Stimulated activated CD4-positive, alpha-beta T cell treated with anti-CD3 and anti-CD28 coated beads, Interleukin-4, amount 100 ng/mL, for 48 hours (primary cell): ENCODE measurements at places on chromosomes 11 and 22.

DNA sequence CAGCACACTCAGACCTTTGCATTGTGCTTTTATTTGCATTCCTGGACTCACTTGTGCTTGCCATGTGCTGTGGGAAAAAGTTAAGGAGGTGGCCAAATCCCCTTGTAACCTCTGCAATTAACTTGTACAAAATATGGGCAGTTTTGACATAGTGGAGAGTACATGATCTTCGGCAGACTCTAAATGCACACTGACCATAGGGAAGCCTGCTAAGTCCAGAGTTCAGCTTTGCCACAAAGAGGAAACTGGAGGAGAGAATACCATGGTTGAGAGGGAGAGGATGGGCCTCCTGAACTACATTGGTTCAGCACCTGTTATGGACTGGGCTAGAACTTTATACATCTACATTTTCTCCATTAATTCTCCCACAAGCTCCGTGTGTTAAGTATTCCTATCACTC is 37.6 kb upstream of the CEP295 start:
- no peak for DNase-seq

- DNase-seq = no peak
These were observed 14.3 kb upstream of the FGF19 start for GRCh38 chr11:69718147-69718546.

DNA sequence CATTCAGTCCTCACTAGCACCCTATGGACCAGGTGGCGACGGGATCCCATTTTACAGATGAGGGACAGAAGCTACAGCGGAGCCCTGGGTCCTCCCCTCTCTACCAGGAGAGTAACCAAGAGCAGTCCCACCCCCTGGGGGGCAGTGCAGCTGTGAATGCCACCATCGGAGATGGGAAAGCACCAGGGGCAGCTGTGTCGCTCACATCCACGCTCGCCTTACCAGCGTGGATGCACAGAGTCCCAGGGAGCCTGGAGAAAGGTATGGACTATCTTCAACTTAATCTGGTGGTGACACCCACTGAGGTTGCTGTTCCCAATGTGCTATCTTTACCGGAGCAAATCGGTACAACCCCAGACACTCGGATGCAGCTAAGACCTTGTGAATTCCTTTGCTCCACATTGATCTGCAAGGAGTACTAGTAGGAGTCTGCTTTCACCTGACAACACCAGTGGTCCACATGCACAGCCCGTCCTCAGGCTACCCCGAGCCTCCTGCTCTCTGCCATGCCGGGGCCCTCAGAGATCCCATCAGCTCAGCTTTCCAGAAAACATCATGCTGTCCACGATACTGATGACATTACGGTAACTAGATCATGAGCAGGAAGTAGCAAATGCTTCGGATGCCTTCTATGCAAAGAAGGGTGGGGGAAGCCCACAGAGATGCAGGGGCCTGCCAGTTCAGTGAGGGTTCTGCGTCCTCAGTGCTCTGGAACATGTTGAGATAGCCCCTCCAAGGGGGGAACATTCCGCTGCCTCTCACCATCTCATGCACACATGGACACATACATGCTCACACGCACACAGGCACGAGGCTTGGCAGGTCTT is 126.0 kb downstream of the CTTN start:
- no peak for DNase-seq

- no peak for DNase-seq
These were observed 72.8 kb downstream of the SCUBE1 start for GRCh38 chr22:43270314-43270908.

DNA sequence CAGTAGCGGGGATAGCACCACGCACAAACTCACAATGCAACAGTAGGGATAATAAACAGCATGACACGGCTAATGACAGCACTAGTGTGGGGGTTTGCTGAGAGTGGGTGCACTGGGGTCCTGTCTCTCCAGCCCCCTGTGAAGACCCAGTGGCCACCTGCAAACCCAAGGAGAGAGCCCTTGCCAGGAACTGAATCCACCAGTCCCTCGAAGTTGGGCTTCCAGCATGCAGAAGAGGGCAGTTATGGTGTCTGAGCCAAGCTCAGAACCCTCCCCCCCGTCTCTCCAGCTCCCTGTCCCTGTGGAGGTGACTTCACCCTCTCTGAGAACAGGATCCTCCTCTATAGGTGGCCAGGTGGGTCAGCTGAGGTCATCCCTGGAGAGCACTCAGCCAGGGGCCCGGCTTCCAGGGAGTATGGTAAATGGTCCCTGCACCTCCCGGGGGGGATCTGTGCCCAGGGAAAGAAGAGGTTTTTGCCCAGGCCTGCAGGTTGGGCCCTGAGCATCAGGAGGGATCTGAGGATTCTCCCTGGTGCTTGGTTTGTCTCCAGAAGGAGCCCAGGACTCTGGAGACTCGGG is 86.3 kb upstream of the PRR5 start:
- no peak for DNase-seq

DNA sequence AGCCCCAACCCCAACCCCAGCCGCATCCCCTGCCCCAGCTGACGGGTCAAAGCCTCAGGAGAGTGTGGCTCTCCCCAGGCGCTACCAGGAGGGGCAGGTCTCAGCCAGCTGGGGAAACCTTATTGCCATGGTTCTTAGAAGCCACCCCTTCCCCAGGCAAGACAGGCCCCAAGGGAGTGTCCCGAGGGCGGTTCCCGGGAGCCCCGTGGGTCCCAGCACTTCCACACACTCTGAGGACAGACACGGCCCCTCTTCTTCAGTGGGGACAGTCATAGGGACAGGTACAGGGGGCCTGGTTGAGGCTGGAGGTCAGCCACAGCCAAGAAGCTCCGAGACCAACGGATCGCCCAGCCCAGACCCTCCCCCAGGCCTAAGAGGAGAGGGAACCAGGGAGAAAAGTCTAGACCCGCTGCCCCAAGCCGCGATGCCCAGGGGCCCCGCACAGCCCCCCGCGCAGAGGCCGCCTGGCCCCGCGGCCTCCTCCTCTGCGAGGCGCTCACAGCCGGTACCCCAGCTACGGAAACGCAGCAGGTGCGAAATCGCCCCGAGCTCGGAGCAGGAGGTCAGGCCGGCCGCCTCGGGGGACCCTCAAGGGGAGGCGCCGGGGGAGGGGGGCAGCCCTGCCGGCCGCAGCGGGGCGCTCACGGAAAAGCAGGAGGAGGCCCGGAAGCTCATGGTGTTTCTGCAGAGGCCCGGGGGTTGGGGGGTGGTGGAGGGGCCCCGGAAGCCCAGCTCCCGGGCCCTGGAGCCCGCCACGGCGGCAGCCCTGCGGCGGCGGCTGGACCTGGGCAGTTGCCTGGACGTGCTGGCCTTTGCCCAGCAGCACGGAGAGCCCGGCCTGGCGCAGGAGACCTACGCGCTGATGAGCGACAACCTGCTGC is 2.6 kb downstream of the KLHDC7B start:
- DNase-seq = no peak

GRCh38 chr11:62832336-62833234 is at the start of gene TEX54:
TSS of gene TEX54 (minus strand) at chr11:62832841.
- no peak for DNase-seq

GRCh38 chr22:42895087-42895486 is 38.0 kb upstream of the ARFGAP3 start:
- no peak for DNase-seq

- no peak for DNase-seq
These were observed 17.6 kb downstream of the DAGLA start for GRCh38 chr11:61697764-61698163.

- DNase-seq = no peak
These were observed 3.0 kb upstream of the RRAS2 start for GRCh38 chr11:14361951-14362350.

- DNase-seq = no peak
These were observed 7.3 kb downstream of the C11orf97 start for GRCh38 chr11:94519478-94520084.
